Cortex of kidney (tissue), 1 donor: ENCODE measurements at places on chromosomes 16 and 17.

GRCh38 chr16:72937360-72937759 lies 110.6 kb downstream of the ZFHX3 start:
- no peak for DNase-seq

GRCh38 chr16:29694384-29695195 lies 15.6 kb downstream of the QPRT start:
- DNase-seq = no peak

DNA sequence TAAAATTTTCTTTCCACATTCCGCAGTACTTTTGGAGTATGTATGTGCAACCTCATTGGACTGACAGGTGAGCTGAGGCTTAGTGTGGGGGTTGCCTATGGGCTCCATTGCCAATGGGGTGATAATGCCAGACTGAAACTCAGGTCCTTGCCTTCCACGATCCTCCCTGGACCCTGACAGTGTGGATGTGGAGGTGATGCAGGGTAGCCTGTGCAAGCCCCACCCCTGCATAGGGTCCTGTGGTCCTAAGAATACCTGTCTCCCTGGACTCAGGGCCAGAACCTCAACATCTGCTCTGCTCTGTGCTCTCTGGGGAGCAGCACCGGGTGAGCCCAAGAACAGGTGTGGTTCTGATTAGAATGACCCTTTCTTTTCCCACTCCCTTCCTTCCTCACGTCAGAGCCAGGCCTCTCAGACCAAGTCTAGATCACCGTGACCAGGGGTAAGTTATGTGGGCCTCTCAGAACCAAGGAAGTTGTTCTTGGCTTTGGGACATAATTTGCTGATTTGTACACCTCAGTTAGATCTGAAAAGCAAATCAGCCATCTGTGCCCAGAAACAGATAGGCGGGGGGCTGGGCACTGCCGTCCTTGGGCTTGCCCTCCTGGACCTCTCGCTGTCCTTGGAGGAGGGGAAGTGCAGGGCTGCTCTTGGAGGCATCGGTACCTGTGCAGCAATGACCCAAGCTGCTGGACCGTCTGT lies 8.4 kb upstream of the TNS4 start:
- no peak for DNase-seq

GRCh38 chr17:74307984-74308773 lies 17.8 kb upstream of the KIF19 start:
- DNase-seq = no peak
